Activated CD4-positive, alpha-beta T cell treated with anti-CD3 and anti-CD28 coated beads, Interleukin-2, amount 50 U/mL, for 24 hours (primary cell): ENCODE measurements at places on chromosomes 1 and 21.

DNA sequence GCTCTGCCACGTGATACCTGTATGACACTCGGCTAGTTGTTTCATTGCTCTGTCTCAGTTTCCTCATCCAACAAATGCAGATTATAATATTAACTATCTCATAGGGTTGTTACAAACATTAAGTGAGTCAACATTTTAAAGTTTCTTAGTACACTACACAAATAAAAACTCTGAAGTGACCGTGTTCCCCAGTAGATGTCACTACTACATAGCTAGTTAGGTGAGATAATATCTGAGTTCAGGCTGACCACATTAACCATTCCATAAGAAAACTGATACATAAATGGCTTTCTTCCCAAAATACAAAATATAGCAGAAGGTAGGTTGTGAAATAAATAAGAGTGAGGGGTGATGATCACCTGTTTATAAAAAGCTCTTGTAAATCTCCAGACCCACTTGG, 214.1 kb downstream of the NUF2 start:
- no peak for DNase-seq

- no peak for DNase-seq
These were observed 50.4 kb downstream of the GATAD2B start for GRCh38 chr1:153872331-153872730.

DNA sequence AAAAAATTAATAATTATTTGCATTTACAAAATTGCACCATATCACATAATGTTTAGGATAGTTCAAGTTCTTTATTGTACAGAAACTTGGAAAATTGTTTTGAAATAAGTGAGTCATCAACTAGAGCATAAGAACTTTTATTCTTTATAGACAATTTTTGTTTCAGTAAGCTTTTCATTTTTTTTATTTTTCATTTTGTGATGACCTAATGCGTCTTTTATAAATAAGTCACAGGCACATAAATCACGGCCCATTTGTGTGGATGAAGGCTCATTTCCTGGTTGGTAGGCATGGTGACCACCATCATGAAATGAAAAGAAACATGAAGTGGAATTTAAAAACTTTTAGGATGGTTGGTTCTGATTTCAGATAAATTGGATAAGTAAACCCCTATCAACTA, 39.3 kb downstream of the SPAG17 start:
- DNase-seq: no peak

DNA sequence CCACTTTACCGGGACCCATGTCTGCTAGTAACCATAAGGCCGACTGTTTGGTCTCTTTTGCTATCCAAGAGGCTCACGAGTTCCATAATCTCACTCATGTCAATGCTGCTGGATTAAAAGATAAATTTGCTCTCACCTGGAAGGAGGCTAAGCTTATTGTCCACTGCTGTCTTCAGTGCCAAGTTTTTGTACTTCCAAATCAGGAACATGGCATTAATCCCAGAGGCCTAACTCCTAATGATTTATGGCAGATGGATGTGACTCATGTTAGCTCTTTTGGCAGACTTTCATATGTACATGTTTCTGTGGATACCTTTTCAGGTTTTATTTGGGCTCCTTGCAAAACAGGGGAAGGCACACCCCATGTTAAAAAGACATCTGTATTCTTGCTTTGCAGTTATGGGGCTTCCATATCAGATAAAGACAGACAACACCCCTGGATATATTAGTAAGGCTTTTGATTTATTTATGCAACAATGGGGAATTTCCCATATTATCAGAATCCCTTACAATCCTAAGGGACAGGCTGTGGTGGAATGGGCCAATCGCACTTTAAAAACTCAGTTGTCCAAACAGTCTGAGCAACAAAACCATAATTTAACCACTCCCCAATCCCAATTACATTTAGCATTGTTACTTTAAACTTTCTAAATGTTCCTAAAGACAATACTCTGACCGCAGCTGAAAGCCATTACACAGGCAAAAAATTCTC, 162.7 kb downstream of the IER5 start:
- no peak for DNase-seq

- no peak for DNase-seq
These were observed 108.2 kb upstream of the ACTRT2 start for GRCh38 chr1:2913091-2913490.

GRCh38 chr1:24878775-24879742, 51.0 kb downstream of the RUNX3 start:
- DNase-seq: no peak

DNA sequence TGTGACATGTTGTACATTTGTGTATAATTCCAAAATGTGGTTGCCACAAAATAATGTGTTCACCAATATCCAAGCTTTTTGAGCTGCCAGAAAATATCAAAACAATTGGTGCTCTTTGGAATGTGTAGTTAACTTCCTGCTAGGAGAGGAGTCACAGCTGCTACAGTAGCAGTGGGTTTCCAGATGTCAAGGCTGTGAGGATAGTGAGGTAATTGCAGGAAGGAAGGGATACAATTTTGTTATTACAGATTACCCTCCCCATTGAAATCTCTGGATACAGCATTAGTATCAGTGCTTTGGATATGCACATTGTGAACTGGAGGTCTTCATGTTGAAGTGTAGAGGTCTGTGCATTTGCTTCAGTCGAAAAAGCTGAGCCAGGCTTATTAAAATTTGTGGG, 253.2 kb downstream of the PTPRC start:
- no peak for DNase-seq

- DNase-seq: no peak
These were observed 1.2 kb downstream of the PRMT2 start for GRCh38 chr21:46636550-46637285.

DNA sequence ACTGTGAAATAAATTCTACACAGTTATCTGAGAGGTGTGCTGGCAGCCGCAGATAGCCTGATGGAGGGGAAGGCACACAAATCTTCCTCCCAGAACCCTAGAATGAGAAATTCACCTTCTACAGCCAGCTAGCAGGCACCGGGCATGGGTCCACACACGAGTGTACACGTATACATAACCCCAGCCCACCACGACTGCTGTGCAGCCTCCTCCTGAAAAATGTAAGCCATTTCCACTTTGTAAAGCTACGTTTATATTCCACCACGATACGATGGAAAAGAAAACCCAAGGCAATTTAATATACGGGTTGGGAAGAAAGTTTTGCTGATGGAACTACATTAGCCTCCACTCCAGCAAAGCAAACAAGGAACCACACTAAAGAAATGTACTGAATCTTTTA, 1.8 kb downstream of the BTG3 start:
- DNase-seq: no peak

DNA sequence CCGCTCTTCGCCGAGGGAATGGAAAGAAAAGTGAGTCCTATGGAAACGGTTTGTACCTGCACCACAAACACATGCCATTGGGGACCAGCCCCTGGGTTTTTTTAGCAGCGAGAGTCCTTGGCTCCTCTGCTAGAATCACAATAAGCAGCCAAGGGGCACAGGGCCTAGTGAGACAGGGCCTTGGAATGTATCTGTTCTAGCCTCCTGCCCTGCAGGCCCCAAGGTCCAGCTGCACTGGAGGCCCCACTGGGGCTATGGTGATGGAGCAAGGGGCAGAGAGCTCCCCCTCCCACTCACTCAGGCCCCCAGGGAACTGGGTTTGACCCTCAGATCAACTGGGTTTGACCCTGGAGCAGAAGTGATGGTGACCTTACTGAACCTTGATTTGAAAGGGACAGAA, 14.4 kb downstream of the SHISA4 start:
- no peak for DNase-seq

DNA sequence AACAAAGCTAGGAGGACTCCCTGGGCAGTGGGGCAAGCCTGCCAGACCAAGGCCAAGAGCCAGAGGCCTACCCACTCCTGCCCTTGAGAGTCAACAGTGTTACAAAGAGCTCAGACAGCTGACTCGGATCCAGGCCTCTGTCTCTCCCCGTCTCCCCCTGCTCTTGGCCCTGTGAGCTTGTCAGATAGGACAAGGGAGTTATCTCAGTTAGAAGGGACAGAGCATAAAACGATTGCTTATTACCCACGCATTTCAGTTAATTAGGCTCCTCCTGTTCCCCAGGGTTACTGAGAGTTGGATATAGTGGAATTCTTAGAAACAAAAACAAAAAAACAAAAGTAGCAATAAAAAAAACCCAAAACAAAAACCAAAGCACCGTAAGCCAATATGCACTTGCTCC, 1.3 kb downstream of the SLC41A1 start:
- DNase-seq: no peak

- no peak for DNase-seq
These were observed 111.7 kb downstream of the RHOU start for GRCh38 chr1:228846952-228847351.

- DNase-seq: no peak
These were observed 697 bp upstream of the C21orf91 start for GRCh38 chr21:17819877-17820229.

- DNase-seq: no peak
These were observed 10.2 kb downstream of the MFN2 start for GRCh38 chr1:11990303-11991032.

DNA sequence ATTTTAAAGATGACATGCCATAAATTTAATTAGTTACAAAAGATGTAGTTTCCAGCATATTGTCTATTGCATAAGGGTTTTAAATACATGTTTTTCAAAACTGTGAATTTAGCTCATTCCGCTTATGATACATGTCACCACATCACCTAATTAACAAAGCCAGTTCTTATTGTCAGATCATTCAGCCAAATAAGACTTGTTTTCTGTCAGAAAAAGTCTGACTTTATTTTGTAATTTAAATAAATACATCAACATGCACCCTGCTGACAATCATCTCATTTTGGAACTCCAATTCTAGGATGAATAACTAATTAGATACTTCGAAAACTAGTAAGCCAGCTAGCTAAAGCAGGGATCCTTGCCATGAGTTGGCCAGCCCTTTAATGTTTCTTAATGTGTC, 110.9 kb upstream of the APP start:
- DNase-seq: no peak

- DNase-seq: no peak
These were observed 66.8 kb downstream of the ACBD6 start for GRCh38 chr1:180435566-180435965.

DNA sequence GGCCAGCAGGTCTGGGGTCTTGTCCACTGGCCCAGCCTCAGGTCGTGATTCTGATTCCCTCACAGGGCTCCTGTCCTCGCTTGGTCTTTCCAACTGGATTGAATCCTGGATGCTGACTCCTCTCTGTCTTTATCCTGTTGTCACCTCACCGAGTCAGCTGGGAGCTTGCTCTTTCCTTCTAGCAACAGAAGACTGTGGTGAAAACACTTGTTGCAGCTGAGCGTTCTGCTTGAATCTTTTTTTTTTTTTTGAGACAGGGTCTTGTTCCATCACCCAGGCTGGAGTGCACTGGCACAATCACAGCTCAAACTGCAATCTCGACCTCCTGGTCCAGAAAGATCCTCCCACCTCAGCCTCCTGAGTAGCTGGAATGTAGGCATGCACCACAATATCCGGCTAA, 8.0 kb upstream of the WNT4 start:
- DNase-seq: no peak

DNA sequence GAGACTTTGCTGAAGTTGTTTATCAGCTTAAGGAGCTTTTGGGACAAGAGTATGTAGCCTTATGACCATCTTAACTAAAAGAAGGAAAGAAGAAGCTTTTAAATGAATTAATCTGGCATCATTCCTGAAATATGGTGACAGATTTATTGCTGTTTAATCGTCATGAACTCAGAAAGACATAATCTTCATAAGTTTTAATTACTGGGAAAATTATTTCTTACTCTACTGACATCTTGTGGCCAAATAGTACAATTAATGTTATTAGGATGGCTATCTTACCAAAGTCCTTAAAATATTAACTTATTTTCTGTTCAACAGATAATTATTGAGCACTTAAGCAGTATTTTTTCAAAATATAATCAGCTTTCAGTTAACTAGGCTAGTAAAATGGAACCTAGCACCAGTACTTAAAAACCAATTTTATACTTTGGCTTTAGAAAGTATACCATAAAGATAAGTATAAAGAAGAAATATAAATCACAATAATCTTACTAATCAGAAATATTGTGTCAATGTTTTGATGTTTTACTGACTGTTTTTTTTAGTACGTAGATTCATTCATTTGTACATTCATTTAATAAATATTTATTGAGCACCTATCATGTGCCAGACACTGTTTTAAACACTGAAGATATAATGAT, 34.7 kb upstream of the GPR25 start:
- no peak for DNase-seq

- no peak for DNase-seq
These were observed 253.0 kb downstream of the FGGY start for GRCh38 chr1:59549903-59550302.

DNA sequence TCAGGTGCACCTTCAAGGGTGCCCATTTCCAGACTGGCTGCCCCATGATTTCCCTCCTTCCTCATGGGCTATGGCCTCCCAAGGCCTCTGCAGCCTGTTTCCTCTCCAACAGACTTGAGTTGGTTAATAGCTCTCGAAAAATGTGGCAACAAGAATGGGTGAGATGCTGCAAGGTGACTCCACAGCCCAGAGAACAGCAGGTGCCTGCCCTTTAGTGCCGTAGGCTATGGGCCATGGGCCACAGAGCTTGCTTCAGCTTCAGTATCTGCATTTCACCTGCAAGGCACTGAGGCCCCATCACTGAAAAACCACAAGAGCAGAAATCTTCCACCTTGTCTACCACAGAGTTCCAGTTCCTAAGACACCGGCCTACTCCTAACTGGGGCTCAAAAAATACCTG, 122.0 kb downstream of the ETS2 start:
- DNase-seq: no peak
